ENCODE measurements at places on chromosomes 2 and 18.

- no peak for DNase-seq
Measured at GRCh38 chr2:60295636-60295962, 257.9 kb downstream of the BCL11A start.

DNA sequence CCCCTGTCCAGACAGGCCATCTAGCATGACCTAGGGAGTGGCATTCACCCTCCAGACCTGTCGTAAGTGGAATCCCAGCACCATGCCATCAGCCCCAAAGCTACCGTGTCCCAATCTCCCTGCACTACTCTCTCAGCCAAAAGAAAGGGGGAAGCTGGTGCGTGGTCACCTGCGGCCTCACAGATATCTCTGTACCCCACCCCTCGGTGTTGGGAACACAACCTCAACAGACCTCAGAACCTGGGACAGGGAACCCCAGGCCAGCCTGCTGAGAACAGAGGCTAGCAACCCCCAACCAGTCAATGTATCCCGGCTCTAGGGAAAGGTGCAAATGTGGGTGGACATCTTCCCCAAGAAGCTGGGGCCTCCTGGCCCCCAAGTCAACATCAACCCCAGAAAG is 38.2 kb downstream of the LMAN2L start:
- no peak for DNase-seq

DNA sequence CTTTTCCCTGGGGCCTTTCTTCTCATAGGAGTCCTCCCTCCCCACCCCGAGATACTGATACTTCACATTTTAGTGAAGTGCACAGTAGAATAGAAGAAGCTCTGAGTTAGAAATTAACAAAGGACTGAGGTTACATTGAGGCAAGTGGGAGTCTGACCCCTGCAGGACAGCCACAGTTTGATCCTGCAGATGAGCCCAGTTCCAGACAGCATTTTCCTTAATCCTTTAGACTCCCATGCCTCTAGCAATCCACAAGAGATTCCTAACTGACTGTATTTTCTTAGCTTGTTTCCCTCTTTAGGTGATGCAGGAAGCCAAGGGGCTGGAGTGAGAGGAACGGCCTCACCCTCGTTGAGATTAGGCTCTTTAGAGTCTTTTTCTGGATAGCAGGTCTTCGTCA is 204.0 kb downstream of the CYRIA start:
- DNase-seq = no peak

GRCh38 chr2:198767694-198768093 is 690.0 kb downstream of the SATB2 start:
- no peak for DNase-seq

DNA sequence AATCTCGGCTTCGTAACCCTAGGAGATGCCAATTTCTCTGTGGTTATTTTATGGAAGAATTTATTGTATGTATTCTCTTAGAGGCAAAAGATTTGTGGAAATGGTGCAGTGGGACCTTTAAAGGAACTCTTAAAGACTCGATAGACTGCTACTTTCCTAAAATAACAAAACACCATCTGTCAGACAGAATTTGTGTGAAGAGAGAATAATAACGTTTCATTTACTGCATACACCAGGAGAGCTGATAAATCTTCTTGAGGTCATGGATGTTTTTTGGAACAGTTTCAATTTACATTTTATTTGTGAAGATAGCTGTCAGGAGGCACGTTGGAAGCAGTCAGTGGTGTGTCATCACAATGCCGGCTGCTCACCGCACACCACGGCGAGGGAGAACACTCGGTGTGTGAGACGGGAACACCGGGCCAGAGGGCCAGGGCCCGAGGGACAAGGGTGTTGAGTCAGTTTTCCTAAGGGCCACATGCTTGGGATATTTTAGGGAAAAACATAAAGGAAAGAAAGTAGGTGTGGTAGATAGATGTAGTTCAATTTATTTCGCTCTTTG is 1681.0 kb upstream of the DDX18 start:
- no peak for DNase-seq

DNA sequence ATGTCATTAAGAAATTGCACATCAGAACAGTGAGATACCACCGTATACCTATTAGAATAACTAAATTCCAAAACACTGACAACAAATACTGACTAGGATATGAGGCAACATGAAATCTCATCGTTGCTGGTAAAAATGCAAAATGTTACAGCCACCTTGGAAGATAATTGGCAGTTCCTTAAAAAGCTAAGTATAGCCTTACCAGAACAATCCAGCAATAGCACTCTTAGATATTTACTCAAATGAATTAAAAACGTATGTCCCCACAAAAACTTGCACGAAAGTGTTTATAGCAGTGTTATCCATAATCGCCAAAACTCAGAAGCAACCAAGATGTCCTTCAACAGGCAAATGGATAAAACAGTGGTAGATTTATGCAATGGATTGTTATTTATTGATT is 241.7 kb downstream of the EPHA4 start:
- no peak for DNase-seq

GRCh38 chr18:74672371-74672770 is 74.7 kb downstream of the ZNF407 start:
- DNase-seq = no peak

DNA sequence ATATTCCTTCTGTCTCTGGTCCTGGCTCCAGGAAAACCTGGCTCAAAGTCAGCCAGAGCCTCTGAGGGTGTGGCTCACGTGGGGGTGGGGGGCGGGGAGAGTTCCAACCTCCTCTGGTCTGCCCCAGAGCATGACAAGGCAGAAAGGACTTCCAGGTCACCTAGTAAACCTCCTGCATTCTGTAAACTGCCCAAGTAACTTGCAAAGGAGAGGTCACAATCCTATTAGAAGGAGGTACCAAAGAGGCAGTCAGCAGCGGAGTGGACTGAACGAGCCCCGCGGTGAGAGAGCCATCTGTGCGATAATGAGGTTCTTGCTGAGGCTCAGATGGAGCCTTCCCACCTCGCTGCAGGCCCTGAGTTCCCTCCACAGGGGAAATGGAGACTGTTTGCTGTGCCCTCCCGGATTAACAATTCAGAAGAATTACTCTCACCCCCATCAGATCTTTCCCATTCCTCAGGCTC is 58.9 kb upstream of the GATA6 start:
- DNase-seq = no peak

- DNase-seq = no peak
Measured at GRCh38 chr2:41489638-41490037, 558.2 kb upstream of the PKDCC start.

DNA sequence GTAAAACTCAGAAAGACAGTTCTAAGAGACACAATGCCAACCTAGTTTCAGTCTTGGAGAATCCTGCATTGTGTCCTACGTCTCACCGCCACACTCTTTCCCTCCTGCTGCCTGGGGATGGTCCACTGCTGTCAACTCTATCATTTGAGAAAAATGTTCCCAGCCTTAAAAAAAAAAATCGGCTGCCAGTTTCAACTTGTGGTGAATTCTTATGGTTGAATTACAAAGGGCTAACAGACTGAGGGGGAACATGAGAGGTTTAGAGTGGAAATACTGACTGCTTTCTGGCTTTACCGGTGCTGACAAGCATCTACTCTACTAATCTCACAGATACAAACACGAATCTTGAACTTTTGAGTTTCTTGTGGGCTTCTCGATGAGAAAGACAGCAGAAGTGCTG is 74.0 kb downstream of the NAB1 start:
- no peak for DNase-seq

DNA sequence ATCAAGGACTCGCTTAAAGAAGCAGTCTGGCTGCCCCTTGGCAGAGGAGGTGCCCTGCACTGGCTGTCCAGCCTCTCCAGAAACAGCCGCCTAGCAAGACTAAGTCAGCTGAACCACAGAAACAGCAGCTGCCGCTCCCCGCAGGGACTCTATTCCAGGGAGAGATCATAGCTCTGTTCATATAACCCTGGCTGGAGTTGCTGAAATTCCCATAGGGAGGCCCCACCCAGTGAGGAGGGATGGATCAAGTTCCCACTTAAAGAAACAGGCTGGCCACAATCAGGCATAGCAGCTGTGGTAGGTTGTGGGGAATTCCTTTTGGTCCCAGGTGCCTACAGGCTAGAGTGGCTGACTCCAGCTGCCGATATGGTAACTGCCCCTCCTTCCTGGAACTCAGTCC is 74.2 kb upstream of the MC4R start:
- no peak for DNase-seq

DNA sequence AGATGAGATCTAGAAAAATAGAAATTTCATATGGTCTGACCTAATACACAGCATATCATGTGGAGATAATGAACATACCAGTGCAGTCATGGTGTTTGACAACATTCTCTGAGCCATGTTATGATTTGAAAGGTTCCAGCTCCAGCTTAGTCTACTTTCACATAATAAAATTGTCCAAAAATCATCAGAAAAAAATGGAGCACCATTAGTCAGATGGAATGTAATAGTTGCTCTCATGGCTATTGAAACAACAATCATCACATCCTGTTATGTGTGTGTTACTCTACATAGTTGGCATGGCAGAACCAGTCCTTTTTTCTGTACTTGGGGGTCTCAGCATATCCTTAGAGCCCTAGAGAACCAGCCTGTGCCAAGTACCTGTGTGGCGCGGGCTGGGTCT is 678.9 kb upstream of the FANCL start:
- no peak for DNase-seq

DNA sequence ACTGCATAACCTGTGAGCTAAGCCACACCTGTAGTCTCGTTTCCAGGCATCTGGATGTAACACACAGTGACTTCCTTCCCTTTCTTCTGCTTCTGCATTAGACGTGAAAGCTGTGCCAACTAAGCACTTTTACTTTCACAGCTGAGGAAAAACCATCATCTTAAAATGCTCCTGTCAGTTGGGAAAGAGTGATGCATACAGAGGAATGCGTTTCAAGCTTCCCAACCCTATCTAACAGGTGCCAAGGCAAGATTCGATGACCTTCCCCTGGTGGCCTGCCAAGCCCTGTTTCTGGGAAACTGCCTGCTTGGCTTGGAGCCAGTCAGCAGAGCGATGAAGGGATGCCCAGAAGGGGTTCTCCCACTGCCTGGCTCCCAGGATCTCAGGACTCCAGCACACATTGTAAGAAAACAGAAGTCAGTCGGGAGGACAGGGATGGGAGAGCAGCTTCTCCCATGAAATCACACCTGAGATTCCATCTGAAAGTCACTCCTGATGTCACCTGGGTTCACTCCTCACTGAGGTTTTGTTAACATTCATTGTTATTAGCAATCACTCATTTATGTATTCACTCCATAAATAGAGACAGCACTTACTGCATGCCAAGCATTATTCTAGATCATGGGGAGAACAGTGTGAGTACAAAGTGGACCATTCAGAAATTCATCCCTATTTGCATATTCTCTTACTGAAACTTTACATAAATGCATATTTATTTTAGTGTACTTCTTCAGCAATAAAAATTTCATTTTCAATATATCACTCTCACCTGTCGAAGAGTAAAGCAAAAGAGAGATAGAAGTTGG is 64.1 kb downstream of the DTNA start:
- DNase-seq = no peak

GRCh38 chr2:59932341-59932740 is 621.1 kb downstream of the BCL11A start:
- no peak for DNase-seq

GRCh38 chr18:30280861-30281470 is 761.6 kb downstream of the DSC3 start:
- DNase-seq = no peak

- DNase-seq = no peak
Measured at GRCh38 chr2:207831584-207832248, 62.0 kb upstream of the FZD5 start.

DNA sequence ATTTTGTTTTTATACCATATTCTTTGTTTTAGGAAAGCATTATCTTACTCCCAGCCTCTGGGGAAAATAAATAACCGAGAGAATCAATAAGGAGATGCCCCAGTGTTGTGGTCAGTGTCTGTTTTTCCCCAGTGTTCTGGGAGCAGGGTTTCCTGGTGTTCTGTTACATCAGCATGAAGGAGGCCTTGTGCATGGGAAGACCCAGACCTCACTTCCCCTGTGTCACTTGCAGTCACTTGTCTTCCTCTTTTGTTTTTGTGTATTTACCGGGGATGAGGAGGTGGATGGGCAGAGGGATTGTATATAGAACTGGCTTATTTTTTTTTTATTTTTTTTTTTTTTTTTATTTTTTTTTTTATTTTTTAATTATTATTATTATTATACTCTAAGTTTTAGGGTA is 45.0 kb upstream of the MGAT5 start:
- no peak for DNase-seq

DNA sequence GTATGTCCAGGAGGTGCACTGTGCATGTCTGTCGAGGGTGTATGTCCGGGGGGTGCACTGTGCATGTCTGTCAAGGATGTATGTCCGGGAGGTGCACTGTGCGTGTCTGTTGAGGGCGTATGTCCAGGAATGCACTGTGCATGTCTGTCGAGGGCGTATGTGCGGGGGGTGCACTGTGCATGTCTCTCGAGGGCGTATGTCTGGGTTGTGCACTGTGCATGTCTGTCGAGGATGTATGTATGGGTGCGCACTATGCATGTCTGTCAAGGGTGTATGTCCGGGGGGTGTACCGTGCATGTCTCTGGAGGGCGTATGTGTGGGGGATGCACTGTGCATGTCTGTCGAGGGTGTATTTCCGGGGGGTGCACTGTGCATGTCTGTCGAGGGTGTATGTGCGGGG is 249.3 kb upstream of the MYT1L start:
- DNase-seq = no peak

DNA sequence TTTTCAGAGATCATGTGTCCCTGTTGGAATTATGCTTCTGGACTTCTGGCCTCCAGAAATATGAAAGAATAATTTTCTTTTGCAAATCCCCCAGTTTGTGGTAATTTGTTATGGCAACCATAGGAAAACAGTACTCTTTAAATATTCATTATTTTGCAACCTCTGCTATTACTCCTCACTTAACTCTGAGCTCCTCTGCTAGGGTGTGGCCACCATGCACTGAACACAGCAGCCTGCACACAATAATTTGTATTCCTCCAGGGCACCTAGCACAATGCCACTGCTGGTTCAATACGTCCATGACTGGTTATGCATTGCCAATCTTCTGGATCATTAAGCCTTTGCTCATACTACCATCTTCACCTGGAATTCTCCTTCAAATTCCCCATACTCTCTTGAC is 232.0 kb downstream of the CNTNAP5 start:
- no peak for DNase-seq

DNA sequence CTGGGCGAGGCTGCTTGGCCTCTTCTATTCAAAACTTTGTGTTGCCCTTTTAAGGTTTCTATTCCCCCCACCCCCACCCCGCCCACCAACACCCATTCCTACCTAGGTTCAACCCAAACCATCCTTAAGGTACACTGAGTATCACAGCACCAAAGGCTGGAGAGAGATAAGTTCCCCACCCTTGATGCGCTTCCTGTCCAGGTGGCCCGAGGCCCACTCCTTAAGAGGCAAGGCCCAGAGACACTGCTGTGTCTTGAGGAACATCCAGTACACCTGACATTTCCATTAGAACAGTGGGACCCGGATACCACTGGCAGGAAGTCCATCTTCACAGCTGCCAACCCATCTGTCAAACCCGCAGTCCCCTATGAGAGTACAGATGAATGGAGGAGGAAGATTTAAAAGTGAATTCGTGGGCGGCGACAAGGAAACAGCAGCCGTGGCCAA is 277 bp upstream of the INPP1 start:
- no peak for DNase-seq

DNA sequence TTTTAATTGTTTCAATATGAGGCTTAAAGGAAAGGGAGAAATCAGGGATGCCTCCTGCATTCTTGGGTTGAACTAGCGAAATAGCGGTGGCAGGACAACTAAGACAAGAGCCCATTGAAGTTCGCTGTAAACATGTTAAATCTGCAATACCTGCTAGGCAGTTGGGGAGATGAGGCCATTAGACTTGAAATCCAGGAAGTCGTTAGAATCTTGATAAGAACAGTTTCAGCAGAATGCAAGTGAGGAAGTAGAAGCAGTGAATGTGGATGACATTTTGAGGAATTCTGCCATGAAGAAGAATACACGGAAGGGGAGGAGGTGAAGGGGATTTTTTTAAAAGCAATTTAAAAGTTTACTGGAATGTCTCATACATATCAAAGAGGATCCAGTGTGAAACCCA is 109.7 kb downstream of the LPIN1 start:
- no peak for DNase-seq
